ENCODE measurements at places on chromosomes 3 and 15.

- DNase-seq, result no peak
These were observed 180.5 kb downstream of the THSD4 start for GRCh38 chr15:71295603-71296314.

- no peak for DNase-seq
These were observed 54.5 kb downstream of the EPHB1 start for GRCh38 chr3:134849561-134849960.

GRCh38 chr15:49473031-49473430 lies 50.0 kb downstream of the FGF7 start:
- no peak for DNase-seq

DNA sequence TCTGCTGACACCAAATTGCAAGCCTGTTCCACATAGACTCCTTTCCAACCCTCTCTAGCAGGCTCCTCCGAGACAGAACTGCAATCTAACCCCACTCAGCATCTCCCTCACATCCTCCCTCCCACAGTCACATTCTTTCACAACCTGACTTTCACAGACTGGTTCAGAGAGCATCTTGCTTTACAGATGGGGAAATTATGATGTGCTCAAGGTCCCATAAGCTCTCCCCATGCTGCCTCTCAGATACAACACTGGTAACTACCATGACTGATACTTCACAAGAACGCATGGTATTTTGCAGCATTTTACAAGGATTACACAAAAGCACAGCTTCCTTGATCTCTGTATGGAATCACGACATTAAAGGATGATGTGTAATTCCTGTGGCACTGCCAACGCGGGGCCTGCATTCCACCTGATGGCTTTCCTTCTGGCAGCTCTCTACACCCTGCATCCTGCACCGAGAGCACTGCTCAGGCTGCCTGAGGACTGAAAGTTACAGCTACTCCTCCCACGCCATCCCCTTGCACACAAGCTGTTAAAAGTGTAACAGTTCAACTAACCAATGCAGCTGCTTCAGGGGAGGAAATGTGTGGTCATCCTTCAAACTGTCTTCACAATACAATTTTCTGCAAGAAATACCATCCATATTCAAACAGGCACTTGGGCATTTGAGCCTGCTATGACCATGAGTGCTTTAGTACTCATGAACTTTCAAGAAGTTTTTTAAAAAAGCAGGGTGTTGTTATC lies 27.6 kb downstream of the TBC1D2B start:
- peak; percentile 25 for DNase-seq

GRCh38 chr3:145176907-145177306 lies 984.1 kb downstream of the PLOD2 start:
- DNase-seq, result no peak

GRCh38 chr3:169552533-169552932 lies 111.0 kb downstream of the MECOM start:
- no peak for DNase-seq

GRCh38 chr3:62554264-62554799 lies 181.0 kb upstream of the FEZF2 start:
- no peak for DNase-seq

DNA sequence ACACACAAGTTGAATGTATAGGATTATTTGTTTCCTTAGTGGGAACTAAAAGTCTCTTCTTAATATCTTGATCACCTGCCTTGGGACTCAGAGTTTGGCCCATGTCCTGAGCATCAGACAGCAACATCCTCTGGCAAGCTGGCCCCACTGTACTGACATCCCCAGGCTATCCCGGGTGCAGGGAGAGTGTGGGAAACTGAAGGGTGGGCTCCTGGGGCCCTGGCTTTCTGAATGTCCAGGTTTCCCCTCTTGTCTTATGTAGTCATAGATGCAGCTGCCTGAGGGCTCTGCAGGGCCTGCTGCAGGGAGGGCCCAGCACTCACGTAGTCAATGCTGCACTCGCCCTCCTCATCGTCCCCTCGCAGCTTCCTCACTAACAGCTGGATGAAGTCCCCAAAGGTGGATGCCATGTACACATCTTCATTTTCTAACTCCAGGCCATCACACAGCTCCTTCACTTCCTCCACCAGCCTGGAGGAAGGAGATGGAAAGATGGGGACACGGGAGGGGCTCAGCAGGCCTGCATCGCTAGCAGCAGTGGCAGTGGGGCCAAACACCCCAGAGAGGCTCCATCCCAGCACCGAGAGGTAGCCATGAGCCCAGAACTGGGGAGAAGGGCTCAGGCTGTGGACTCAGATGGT lies 42.8 kb downstream of the ALDH1L1 start:
- no peak for DNase-seq

GRCh38 chr3:83092521-83093221 lies 1331.2 kb upstream of the GBE1 start:
- DNase-seq, result no peak

GRCh38 chr3:65955792-65956477 lies 82.8 kb downstream of the MAGI1 start:
- DNase-seq, result no peak

DNA sequence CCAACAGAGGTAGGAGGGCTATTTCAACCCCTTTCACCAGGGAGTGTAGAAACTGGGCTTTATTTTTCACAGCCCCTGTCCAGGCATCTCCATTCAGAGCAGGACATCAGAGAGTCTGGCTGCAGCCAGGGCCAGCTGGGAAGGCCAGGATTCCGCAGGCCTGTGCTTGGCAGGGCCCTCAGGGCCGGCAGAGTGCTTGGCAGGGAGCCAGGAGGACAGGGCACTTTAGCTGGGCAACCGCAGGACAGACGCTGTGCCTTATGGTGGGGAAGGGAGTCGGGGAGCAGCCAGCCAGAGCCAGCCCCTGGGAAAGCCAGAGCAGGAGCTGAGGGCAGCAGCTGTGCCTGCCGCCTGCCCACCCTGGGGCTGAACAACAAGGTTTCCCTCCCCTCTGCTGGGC lies 34.5 kb upstream of the IQCF6 start:
- no peak for DNase-seq

GRCh38 chr3:16349986-16350596 lies 85.1 kb downstream of the OXNAD1 start:
- DNase-seq, result no peak

DNA sequence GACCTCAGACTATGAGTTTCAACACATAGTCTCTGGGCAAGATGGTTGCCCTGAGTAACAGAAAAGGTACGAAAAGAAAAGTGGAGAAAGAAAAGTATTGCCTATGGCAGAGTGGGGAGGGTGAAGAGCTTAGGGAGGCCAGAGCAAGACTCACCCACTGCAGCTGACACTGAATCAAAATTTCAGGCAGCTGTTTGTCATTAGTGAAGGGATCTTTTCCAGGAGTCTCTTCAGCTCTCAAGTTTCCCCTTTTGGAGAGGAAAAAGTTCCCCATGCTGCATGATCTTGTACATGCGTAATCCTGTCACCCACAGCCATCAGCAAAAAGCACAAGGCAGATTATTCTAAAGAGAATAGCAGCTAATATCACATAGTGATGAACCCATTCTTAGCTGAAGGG lies 616.9 kb upstream of the GBE1 start:
- no peak for DNase-seq

DNA sequence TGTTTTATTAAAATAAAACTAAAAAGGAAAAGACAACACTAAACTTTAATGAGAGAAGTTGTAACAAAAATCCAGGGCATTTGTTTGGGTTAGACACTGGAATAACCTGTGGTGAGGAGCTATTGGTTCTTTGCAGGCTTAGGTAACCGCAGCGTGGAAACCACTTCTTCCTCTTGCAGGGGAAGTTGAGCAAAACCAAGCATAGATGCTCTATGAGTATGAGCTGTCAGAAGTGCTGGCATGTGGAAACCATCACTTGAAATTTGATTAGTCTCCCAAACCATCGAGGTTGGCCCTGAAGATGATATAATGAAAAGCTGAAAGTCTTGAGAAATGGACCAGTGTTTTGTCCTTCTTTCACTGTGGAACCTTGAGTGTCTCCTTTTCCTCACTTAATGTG lies 127.1 kb upstream of the RBMS3 start:
- DNase-seq, result peak; percentile 3
